ENCODE measurements at places on chromosomes 7 and 10. TPM values are rescaled to one million over a fixed set of nuclear protein-coding genes. Genes with fewer than 3 reads are reported as not detected.

GRCh38 chr7:96144260-96144526 is 177.7 kb downstream of the SLC25A13 start:
- no peaks in the 10 kb centered on the region for H3K4me1 ChIP-seq
- no peak for DNase-seq
- no peaks in the 10 kb centered on the region for H3K27me3 ChIP-seq
- H3K4me3 ChIP-seq, result no peak overlapping the region

GRCh38 chr7:114229246-114229645 is 185.4 kb upstream of the FOXP2 start:
- no peak for DNase-seq
- no peak overlapping the region for H3K27ac ChIP-seq
- no peaks in the 10 kb centered on the region for H3K36me3 ChIP-seq

- no peaks in the 10 kb centered on the region for H3K4me1 ChIP-seq
- H3K27me3 ChIP-seq, result no peaks in the 10 kb centered on the region
- H3K27ac ChIP-seq, result no peak overlapping the region
- no peaks in the 10 kb centered on the region for H3K36me3 ChIP-seq
Measured at GRCh38 chr7:81349044-81349443, 420.8 kb downstream of the HGF start.

GRCh38 chr10:31768467-31768866 is 160.2 kb downstream of the ARHGAP12 start:
- no peak overlapping the region for H3K27ac ChIP-seq
- no peak overlapping the region for H3K4me3 ChIP-seq
- no peaks in the 10 kb centered on the region for H3K36me3 ChIP-seq
- H3K4me1 ChIP-seq, result no peaks in the 10 kb centered on the region
- DNase-seq, result no peak
- no peaks in the 10 kb centered on the region for H3K27me3 ChIP-seq

Gene CFAP46
- polyA plus RNA-seq, result 1.5 TPM
